CD4-positive, alpha-beta T cell treated with Interleukin-4 for 4 hours (primary cell): ENCODE measurements at places on chromosomes 16 and 17.
A peak's percentile ranks its signal among the peaks of the same experiment; 100 is the strongest.

- no peak for DNase-seq
These were observed 6.0 kb upstream of the ARL2BP start for GRCh38 chr16:57239107-57239506.

DNA sequence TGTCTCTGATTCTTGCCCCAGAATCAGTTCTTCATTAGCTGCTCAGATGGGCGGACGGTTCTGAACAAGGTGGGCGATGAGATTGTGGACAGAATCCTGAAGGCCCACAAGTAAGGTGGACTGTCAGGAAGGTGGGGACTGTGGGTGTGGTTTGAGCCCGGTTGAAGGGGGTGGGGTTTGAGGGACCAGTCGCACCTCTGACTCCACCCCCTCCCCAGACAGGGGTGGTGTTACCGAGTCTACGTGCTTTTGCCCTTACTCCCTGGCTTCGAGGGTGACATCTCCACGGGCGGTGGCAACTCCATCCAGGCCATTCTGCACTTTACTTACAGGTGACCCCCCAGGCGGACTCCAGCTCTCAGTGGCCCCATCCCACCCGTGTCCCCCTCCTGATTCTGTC, 11.3 kb downstream of the PLD2 start:
- DNase-seq, result no peak

DNA sequence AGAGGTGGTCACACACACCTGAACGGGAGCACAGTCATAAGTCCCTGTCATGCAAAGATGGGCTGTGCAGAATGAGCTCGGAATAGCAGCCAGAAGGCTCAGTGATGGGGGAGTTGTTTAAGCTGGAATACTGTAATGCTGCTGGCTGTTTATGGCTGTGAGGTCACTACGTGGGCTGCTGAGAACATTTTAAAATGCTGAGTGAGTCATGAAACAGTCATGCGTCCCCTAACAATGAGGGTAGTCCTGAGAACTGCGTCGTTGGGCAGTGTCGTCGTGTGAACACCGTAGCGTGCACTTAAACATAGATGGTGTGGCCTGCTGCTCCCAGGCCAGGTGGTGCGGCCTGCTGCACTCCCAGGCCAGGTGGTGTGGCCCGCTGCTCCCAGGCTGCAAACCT, 39.7 kb downstream of the TBCD start:
- DNase-seq, result no peak

- no peak for DNase-seq
These were observed 30.9 kb upstream of the ABCA3 start for GRCh38 chr16:2371421-2371820.

DNA sequence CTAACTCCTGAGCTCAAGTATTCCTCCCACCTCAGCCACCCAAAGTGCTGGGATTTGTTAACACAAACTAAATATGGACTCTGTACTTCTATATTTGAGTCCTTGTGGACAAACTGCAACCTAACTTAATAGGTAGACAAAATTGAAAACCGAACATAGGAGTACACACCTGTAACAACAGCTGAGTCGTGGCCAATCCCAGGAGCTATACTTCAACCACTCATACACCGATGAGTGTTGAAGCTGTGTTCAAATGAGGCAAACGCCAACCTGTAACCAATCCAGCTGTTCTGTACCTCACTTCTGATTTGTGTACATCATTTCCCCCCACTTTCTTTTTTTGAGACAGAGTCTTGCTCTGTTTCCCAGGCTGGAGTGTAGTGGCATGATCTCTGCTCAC, 471.5 kb upstream of the C16orf82 start:
- DNase-seq, result no peak

DNA sequence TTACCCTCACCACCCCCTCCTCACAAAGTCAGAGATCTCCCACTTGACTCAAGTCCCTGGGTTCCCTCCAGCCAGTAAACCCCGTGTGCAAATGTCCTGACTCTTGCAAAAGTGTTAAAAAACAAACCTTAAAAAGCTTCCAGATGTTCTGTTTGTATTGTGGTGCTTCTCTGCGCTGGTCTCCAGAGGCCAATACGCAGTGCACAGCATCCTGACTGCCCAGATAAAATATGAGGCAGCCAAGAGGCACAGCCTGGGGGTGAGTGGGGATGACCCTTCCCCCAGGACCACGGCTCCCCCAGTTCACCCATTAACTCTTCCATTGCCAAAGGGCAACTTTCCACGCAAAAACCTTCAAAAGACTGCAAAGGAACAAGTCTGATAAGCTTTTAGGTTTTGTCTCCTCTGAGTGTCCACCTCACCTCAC, 291.8 kb downstream of the SOX9 start:
- DNase-seq, result no peak

DNA sequence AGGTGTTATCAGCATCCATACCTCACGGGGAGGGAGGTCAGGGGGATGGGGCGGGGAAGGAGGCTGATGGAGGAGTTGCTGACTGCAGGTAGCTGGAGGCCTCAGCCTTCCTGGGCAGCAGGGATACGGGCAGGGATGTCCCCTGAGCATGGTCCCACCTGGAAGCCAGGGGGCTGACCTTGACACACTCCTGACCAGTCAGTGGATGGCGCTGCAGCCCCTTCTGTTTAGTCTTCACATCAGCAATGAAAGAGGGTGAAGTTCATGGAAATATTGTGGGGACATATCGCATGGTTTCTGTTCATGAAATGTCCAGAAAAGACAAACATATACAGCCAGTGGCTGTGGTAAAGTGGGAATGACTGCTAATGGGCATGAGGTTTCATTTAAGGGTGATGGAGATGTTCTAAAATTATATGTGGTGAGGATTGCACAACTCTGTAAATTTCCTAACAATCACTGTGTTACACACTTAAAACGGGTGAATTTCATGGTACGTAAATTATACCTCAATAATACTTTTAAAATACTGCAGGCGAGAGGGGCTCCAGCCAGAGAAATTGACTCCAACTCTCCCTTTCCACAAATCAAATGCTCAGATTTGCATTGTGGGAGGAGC, 489.6 kb downstream of the CDH13 start:
- no peak for DNase-seq

GRCh38 chr17:48723423-48724250, 652 bp downstream of the PRAC2 start:
- no peak for DNase-seq

DNA sequence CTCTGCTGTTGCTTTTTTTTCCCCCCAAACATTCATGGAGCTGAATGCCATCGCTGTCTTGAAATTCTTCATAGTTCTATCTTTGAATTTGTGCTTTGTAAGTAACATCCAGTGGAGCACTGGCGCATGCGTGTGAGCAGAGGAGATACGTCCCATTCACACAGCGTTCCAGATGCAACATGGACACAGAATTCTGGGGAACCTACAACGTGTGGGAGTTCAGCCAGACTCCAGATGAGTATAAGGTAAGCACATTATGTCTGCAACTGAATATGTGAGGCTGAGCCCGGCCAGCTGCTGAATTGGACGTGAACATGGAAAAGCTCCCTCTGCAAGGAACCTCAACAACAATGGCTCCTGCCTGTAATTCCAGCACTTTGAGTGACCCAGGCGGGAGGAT, 4.3 kb upstream of the ATP1B2 start:
- DNase-seq, result no peak

- no peak for DNase-seq
These were observed 10.5 kb downstream of the TSPOAP1 start for GRCh38 chr17:58318065-58318481.

GRCh38 chr16:89502081-89502843, 5.9 kb upstream of the SPG7 start:
- DNase-seq, result no peak

GRCh38 chr17:18381953-18382245, 4.3 kb downstream of the EVPLL start:
- DNase-seq, result no peak

DNA sequence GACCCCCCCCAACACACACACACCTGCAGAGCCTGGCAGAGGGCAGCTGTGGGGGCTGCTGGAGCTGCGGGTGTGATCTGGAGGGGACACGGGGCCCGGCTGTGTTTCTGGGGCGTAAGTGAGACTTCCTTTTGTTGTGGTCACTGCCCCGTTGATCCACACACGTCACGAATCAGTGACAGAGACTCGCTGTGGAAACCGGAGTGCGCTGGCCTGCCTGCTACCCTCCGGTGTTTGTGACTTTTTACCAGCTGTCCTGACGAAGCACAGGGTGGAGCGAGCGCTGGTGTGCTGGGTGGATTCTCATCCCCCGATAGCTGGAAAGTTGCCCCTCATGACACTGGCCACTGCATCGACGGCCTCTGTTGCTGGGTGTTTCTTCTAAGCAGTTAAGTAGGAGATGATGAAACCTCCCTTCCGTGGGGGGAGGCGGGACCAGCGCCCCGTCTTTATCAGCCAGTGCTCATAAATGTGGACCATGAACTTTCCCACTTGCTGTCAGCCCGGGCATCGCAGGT, 2.3 kb downstream of the METRNL start:
- peak; percentile 22 for DNase-seq

DNA sequence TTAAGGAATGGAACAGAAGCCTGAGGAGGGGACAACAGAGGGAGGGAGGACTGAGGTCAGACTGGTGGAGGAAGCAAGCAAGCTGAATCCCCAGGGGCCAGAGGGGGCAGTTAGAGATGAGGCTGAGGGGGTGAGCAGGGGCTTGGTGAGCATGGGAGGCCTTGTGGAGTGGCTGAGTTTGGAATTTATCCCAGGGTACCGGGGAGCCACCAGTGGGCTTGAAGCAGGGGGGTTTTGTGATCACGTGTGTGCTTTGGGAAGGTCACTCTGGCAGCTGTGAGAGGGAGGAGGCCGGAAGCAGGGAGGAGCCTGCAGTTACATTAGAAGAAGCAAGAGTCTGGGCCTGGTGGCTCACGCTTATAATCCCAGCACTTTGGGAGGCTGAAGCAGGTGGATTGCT, 9.8 kb upstream of the CTCF start:
- no peak for DNase-seq

- peak; percentile 13 for DNase-seq
These were observed 82.9 kb upstream of the RCVRN start for GRCh38 chr17:9987779-9988585.

GRCh38 chr17:80430446-80431245, 15.7 kb downstream of the ENDOV start:
- no peak for DNase-seq

GRCh38 chr17:49229805-49230600, 584 bp downstream of the PHOSPHO1 start:
- no peak for DNase-seq
